ENCODE measurements at places on chromosomes 5 and 9. TPM values are rescaled to one million over a fixed set of nuclear protein-coding genes. Genes with fewer than 3 reads are reported as not detected.
A peak's percentile ranks its signal among the peaks of the same experiment; 100 is the strongest.

DNA sequence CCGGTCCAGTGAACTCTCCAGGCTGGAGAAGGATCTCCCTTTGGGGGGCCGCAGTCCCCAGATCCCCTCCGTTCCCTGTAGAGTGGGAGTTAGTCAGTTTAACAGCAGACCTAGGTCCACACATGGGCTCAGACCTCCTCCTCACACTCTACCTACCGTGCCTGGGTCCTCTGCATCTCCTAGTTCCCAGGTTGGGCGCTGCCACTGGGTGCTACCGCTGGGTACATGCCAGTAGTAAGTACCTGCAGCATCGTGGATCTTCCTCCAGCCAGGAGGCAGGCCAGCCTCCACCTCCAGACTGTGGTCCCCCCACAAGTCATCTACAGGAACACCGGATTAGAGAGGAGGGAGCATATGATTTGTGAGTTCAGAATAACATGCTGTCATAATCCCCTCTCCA is 802 bp downstream of the APBB3 start:
- H3K4me3 ChIP-seq = peak overlapping the region; percentile 70
- H3K27ac ChIP-seq = peak overlapping the region; percentile 92
- H3K36me3 ChIP-seq = no peaks in the 10 kb centered on the region
- no peaks in the 10 kb centered on the region for H3K27me3 ChIP-seq
- H3K4me1 ChIP-seq = peaks cover 7% of the 10 kb centered on the region
- no peak for DNase-seq

GRCh38 chr5:139019880-139020279 is 144.7 kb upstream of the LRRTM2 start:
- peaks cover 40% of the 10 kb centered on the region for H3K36me3 ChIP-seq
- H3K4me3 ChIP-seq = no peak overlapping the region
- H3K27me3 ChIP-seq = no peaks in the 10 kb centered on the region
- no peak for DNase-seq
- H3K27ac ChIP-seq = no peak overlapping the region
- H3K4me1 ChIP-seq = no peaks in the 10 kb centered on the region

The MELK gene
- 0.20 TPM for total RNA-seq

DNA sequence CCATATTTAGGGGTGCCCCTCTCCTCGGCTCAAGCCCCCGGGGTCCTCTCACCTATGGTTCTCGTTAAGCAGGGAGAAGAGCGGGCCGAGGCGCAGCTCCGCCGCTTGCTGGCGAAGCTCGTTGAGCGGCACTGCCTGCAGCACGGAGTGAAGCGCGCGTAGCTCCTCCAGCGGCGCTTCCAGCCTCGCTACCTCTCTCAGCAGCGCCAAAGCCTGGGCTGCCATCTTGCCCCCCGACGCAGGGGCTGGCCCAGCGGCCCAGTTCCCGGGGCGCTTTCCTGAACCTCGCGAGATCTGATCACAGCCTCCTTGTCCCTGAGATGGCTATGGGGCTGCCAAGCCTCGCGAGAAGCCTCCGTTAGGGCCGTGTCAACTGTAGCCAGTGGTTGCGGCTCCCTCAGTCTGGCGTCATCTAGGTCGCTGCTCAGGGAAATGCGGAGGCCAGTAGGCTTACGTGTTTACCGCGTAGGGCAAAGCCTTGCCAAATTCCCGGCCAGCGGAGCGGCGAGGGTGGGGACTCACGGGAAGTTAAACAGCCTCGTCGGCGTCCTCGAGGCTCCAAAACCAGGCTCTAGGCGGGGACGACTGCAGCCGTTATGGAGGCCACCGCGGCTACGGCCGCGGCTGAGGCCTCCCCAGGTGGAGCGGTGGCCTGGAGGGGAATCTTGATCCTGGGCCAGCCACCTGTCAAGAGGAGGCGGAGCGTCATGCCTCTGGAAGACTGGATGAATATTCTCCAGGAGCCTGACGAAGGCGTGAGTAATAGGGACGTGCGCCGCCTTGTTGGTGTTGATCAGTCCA is at the start of gene PSMD5:
TSS of gene PSMD5 (minus strand) at position 238 of the 801 bp plus-strand sequence. CDS start at position 225, 13 bp downstream.
- H3K4me1 ChIP-seq = peaks cover 3% of the 10 kb centered on the region
- H3K27me3 ChIP-seq = no peaks in the 10 kb centered on the region
- DNase-seq = peak; percentile 99
- H3K27ac ChIP-seq = peak within 1 kb of the TSS; percentile 96
- H3K4me3 ChIP-seq = peak within 1 kb of the TSS; percentile 87

GRCh38 chr5:59891962-59892643 is 1.4 kb downstream of the PDE4D start:
- DNase-seq = no peak
- peaks cover 39% of the 10 kb centered on the region for H3K27me3 ChIP-seq
- peaks cover 5% of the 10 kb centered on the region for H3K4me1 ChIP-seq
- H3K4me3 ChIP-seq = no peak overlapping the region
- no peaks in the 10 kb centered on the region for H3K36me3 ChIP-seq

GRCh38 chr5:68114378-68115040 is 101.0 kb upstream of the PIK3R1 start:
- no peaks in the 10 kb centered on the region for H3K4me1 ChIP-seq
- no peak overlapping the region for H3K27ac ChIP-seq
- H3K4me3 ChIP-seq = no peak overlapping the region
- no peaks in the 10 kb centered on the region for H3K36me3 ChIP-seq
- H3K27me3 ChIP-seq = no peaks in the 10 kb centered on the region

GRCh38 chr5:76475936-76476335 is 72.9 kb downstream of the IQGAP2 start:
- H3K27ac ChIP-seq = no peak overlapping the region
- no peaks in the 10 kb centered on the region for H3K27me3 ChIP-seq
- no peaks in the 10 kb centered on the region for H3K4me1 ChIP-seq
- DNase-seq = no peak
